ENCODE measurements at places on chromosomes 1 and 21.

DNA sequence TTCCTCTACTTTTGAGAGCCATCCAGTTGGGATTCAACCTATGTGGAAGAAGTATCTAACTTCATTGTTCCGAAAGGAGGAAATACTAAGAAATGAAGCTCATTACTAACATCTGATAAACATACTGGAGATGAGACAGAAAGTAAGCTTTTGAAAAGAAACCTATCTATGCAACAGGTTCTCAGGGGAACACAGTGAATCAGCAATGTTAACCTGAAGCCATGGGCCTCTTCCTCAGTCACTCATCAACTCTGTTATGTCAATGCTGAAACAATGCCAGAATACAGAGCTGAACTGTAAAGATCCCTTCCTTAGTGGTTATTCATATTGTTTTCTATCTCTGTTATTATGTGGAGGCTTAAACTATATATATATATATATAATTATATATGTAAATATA is 55.5 kb upstream of the ESRRG start:
- DNase-seq: no peak

- peak; percentile 37 for DNase-seq
Observed at GRCh38 chr21:42515708-42516502, 2.3 kb downstream of the SLC37A1 start.

DNA sequence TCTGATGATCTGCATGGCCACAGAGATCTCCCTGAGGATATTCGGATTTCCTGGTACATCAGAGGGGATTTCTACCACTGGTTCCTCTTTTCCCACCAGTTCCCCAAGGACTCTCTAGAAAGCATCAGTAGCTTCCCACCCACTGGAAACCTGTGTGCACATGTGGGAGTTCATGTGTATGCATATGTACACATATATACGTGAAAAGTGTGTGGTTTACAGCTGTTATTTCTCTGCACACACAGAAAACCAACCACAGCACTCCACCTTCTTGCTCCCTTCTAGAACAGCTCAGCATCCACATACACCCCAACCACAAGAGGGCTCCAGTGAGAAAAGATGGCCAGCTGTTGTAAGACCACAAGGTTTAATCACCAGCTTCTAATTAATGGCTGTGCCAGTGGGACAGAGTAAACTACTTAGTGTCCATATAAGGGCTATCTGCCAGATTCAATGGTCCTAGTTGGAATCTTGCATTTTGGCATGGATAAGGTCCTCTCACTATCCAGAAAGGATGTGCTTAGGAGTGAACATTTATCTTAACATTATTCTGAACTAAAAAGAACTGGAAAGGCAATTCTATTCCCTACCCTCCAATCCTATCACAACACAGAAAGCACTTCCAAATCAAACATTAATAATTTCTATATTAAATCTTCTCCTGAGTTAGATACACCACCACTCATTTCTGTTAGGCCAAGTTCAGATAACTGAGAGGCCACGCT is 24.1 kb downstream of the GPR3 start:
- DNase-seq: peak; percentile 62

DNA sequence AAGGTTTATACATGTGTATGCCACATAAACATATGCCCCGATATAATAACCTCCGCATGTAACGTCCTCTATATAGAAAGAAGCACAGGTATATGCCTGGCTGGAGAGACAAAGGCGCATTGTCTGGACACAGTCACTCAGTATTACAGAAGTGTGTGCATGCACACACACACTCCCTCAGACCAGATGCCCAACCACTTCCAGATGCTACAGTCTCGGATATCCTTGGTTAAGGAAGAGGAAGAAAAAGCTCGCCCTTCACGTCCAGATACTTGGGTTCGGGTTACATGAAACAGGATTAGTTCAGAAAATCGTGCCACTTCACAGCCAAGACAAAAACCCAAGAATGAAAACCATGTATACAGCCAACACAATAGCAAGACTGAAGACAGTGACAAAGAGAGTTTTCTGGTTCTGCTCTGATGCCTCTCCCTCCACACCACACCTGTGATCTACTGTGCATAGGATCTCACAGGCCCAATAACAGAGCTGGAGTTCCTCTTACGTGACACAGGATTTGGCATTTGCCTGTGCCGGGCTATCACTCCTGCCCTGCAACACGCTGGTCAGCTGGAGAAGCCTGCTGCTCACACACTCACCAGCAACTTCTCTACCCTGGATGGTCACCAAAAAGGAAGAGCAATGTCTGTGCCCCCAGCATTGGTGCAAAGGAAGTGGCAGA is 75.0 kb downstream of the SSBP3 start:
- DNase-seq: no peak

- DNase-seq: no peak
Observed at GRCh38 chr1:216113181-216113580, 310.1 kb downstream of the USH2A start.

- DNase-seq: peak; percentile 64
Observed at GRCh38 chr21:37532868-37533780, 166.6 kb downstream of the DYRK1A start.

GRCh38 chr1:17831597-17831996 is 76.5 kb downstream of the ACTL8 start:
- DNase-seq: no peak

GRCh38 chr1:164678136-164678700 is 119.2 kb downstream of the PBX1 start:
- DNase-seq: no peak

GRCh38 chr1:206039046-206039973 is 13.7 kb upstream of the RHEX start:
- DNase-seq: no peak
